ENCODE measurements at places on chromosomes 1 and 21. TPM values are rescaled to one million over a fixed set of nuclear protein-coding genes. Genes with fewer than 3 reads are reported as not detected.

Gene CSRP1
- 548 TPM for total RNA-seq

GRCh38 chr1:171313319-171313834 lies 606 bp upstream of the FMO4 start:
- DNase-seq, result no peak
- H3K36me3 ChIP-seq, result no peaks in the 10 kb centered on the region
- H3K27ac ChIP-seq, result peak overlapping the region; percentile 76

- H3K36me3 ChIP-seq, result no peaks in the 10 kb centered on the region
- no peak overlapping the region for H3K27ac ChIP-seq
- H3K4me3 ChIP-seq, result no peak overlapping the region
- no peaks in the 10 kb centered on the region for H3K4me1 ChIP-seq
Measured at GRCh38 chr1:100972185-100972584, 53.4 kb downstream of the DPH5 start.

DNA sequence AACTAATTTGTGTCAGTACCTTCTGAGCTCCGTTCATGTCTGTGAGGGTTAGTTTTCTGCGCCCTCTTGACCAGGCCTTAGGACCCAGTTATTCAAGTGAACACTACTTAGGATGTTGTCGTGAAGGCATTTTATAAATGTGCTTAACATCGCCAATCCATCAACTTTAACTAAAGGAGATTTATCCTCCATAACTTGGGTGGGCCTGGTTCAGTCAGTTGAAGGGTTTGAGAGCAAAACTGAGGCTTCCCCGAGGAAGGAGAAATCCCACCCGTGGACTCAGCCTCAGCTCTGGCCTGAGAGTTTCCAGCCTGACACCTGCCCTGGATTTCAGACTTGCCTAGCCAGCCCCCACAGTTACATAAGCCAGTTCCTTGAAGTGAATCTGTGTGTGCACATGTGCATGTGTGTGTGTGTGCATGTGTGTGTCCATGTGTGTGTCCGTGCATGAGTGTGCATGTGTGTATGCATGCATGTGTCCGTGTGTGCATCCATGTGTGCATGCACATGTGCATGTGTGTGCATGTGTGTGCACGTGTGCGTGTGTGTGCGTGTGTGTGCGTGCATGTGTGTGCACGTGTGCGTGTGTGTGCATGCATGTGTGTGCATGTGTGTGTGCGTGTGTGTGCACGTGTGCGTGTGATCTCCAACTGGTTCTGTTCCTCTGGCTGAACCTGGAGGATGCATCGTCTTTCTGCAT lies 62.1 kb upstream of the PDE9A start:
- no peaks in the 10 kb centered on the region for H3K27me3 ChIP-seq
- peaks cover 12% of the 10 kb centered on the region for H3K4me1 ChIP-seq
- no peaks in the 10 kb centered on the region for H3K36me3 ChIP-seq
- no peak overlapping the region for H3K27ac ChIP-seq
- no peak overlapping the region for H3K4me3 ChIP-seq

- H3K27me3 ChIP-seq, result no peaks in the 10 kb centered on the region
- H3K36me3 ChIP-seq, result no peaks in the 10 kb centered on the region
- H3K27ac ChIP-seq, result no peak overlapping the region
- no peak overlapping the region for H3K4me3 ChIP-seq
- no peak for DNase-seq
Measured at GRCh38 chr1:205162301-205162700, 40.5 kb upstream of the RBBP5 start.

DNA sequence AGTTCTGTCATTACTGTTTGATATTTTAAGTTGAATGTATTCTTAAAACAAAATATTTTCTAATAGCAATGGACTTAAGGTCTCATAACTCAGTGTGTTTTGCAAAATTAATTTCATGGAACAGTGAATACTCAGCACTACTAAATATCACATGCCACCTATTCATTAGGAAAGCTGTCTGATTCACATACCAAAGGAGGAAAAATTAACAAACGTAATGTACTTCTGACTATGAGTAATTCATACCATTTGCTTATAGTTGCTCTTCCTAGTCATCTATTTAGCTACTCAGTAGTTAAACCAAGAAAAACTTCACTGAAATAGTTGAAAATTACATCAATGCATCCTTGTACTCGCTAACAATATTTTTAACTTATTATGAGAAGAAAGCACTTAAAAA lies 35.2 kb downstream of the TP53BP2 start:
- H3K4me1 ChIP-seq, result no peaks in the 10 kb centered on the region
- DNase-seq, result no peak
- no peaks in the 10 kb centered on the region for H3K27me3 ChIP-seq
- H3K4me3 ChIP-seq, result no peak overlapping the region

DNA sequence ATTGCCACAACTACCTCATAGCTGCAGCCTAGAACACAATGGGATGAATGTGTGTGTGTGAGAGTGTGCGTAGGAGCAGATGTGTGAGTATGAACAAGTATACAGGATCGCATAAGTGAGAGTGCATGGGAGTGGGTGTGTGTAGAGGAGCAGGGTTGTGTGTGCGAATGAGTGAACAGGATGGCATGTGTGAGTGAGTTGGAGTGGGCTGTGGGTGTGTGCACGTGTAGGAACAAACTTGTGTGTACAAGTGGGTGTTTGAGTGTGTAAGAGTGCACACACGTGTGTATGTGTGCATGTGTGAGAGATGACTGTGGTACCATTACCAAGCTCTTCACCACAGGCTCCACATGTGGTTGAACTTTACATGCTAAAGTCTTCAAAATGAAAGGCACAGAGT lies 175.4 kb upstream of the EDN2 start:
- H3K27me3 ChIP-seq, result no peaks in the 10 kb centered on the region
- no peak for DNase-seq
- no peak overlapping the region for H3K4me3 ChIP-seq
- H3K4me1 ChIP-seq, result peaks cover 33% of the 10 kb centered on the region
- no peaks in the 10 kb centered on the region for H3K36me3 ChIP-seq

Gene TTLL10
- total RNA-seq, result not detected

Gene SCNM1
- 30.0 TPM for total RNA-seq

Gene GUCA2B
- not detected for total RNA-seq

DNA sequence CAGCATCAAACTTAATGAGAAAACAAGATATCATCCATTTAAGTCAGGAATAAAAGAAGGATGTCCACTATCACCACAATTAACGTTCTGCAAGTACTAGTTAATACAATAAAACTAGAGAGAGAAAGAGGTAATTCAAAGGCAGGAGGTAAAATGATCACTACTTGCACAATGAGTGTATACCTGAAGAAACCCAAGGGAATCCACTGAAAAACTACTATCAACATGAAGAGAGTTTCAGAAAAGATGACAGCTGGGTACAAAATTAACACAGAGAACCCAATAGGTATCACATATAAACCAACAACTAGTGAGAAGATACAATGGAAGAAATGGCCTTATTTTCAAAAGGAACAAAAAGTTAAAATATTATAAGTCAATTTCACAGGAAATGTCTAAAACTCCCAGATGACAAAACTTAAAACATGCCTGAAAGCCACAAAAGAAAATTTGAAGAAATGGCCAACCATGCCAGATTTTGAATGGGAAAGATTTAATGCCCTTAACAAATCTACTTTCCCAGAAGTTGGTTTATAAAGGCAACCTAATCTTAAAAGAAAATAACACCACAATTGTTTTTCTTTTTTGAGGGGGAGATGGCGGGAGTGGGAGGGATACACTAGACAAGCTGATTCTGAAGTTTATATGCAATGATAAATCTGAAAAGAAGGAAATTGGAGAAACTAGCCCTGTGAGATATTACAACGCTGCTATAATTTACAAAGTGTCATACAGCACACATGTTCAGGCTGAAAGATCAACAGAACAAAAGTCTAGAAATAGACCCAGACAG lies 17.8 kb downstream of the VPS26C start:
- H3K27ac ChIP-seq, result no peak overlapping the region
- no peaks in the 10 kb centered on the region for H3K27me3 ChIP-seq
- H3K4me3 ChIP-seq, result no peak overlapping the region
- H3K4me1 ChIP-seq, result no peaks in the 10 kb centered on the region
- H3K36me3 ChIP-seq, result no peaks in the 10 kb centered on the region

GRCh38 chr1:25572708-25573590 lies 29.5 kb downstream of the LDLRAP1 start:
- H3K27ac ChIP-seq, result no peak overlapping the region
- H3K4me1 ChIP-seq, result peaks cover 27% of the 10 kb centered on the region
- no peaks in the 10 kb centered on the region for H3K27me3 ChIP-seq
- H3K36me3 ChIP-seq, result no peaks in the 10 kb centered on the region
- DNase-seq, result no peak
- no peak overlapping the region for H3K4me3 ChIP-seq

- H3K4me1 ChIP-seq, result no peaks in the 10 kb centered on the region
- no peaks in the 10 kb centered on the region for H3K36me3 ChIP-seq
- H3K27me3 ChIP-seq, result no peaks in the 10 kb centered on the region
- no peak for DNase-seq
Measured at GRCh38 chr1:209720826-209721225, 16.2 kb downstream of the HSD11B1 start.

GRCh38 chr1:103283841-103284669 lies 175.7 kb upstream of the COL11A1 start:
- H3K4me3 ChIP-seq, result no peak overlapping the region
- no peaks in the 10 kb centered on the region for H3K27me3 ChIP-seq
- no peak overlapping the region for H3K27ac ChIP-seq
- H3K36me3 ChIP-seq, result no peaks in the 10 kb centered on the region

- H3K4me3 ChIP-seq, result no peak overlapping the region
- no peaks in the 10 kb centered on the region for H3K36me3 ChIP-seq
- peaks cover 7% of the 10 kb centered on the region for H3K4me1 ChIP-seq
- no peak overlapping the region for H3K27ac ChIP-seq
- H3K27me3 ChIP-seq, result peaks cover 61% of the 10 kb centered on the region
Measured at GRCh38 chr1:10722803-10723202, 73.6 kb downstream of the CASZ1 start.

DNA sequence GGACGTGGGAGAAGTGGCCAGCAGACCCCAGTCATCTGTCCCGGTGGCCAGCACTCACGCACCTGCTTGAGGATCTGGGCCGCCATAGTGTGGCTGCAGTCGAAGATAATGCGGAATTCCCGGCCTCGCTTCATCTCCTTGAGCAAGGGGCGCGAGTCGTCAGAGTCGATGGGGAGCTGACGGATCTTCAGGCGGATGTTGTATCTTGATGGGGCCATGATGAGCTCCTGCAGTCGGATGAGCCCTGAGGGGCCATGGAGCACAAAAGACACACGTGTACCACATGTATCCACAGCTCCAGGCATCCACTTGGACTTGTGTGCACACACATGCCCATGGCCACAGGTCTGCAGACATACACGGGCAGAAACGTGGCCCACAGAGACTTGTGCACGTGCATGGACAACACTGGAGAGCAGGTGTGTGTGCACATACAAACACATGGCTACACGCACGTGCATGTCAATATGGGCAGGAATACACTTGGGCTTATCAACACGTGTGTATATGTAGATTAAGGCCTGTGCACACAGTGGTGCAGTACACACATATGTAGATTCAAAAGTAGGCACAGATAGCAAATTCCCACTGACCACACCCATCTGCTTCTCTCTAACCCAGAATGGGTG lies 162.1 kb downstream of the GRIK3 start:
- H3K27ac ChIP-seq, result peak overlapping the region; percentile 68
- no peaks in the 10 kb centered on the region for H3K36me3 ChIP-seq
- H3K27me3 ChIP-seq, result no peaks in the 10 kb centered on the region

Gene ERG
- 20.4 TPM for total RNA-seq

Gene CELA2A
- 0.42 TPM for total RNA-seq

Gene GNB1
- total RNA-seq, result 161 TPM

DNA sequence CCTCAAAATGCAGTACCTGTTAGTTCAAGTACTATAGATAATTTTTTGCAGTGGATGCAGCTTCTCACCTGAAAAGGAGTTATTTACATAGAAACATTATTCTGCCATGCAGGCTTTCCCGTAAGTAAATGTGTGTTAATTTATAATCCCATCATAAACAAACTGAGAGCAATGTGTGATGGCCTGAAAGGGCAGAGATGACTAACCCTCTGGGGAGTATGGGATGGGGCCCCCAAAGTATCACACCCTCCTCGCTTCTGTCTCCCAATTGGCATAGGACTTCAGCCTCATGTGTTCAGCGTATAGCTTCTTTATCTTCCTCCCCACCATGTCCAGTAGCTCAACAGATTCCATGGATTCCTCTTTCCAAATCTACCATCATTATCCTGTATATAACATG lies 7.6 kb downstream of the HMGCL start:
- H3K27ac ChIP-seq, result no peak overlapping the region
- H3K27me3 ChIP-seq, result no peaks in the 10 kb centered on the region
- no peak for DNase-seq
- peaks cover 76% of the 10 kb centered on the region for H3K36me3 ChIP-seq
- no peak overlapping the region for H3K4me3 ChIP-seq

DNA sequence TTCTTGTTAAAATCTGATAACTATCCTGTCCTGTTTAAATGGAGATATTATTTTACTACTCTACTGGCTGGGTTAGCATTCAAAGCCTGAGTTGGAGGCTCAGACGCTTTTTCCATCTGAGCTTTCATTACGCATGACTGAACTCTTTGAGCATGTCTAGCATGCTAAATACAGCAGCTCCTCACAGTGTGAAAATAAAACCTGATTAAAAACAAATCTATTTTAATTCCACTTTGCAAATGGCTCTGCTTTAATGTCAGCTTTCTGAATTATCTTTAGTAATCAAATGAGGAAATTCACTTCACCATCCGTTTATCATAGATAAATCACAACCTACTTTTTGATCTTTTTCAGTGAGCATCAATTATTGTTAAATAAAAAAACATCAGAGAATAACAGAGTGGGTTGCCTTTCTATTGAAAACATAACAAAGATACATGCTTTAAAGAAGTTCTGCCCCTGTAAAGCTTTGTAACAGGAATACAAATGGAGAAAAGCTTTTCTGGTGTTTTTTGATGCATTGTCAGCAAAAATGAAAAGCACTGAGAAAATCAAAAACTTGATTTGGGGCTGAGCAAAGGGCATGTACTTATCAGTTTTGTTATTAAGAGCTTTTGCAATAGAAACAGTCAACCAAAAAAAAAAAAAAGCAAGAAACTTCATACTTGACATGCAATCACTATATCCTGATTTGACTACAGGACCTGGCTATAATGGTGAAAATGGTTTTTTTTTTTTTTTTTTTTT lies 3.5 kb upstream of the SPEN start:
- no peak for DNase-seq
- H3K4me1 ChIP-seq, result peaks cover 9% of the 10 kb centered on the region
- H3K36me3 ChIP-seq, result no peaks in the 10 kb centered on the region
- H3K4me3 ChIP-seq, result no peak overlapping the region
- peak overlapping the region; percentile 39 for H3K27ac ChIP-seq

DNA sequence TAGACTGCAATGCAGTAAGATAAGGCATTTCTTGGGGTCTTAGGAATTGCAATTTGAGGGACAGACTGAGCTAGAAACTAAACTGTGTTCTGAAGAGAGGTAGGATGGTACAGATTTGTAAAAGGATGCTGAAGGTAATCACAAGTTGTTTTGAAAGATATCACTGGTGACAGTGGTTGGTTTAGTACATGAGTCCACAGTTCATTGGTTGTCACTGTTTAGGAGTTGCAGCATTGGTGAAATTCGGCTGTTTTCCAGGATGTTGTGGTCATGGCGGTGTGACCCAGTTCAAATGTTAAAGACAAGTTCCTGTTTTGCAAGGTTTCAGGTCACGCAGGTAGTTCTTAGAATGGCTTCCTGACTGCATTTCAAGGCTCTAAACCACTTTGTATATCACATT lies 292.8 kb upstream of the B3GALT2 start:
- H3K4me3 ChIP-seq, result no peak overlapping the region
- no peaks in the 10 kb centered on the region for H3K27me3 ChIP-seq
- H3K4me1 ChIP-seq, result no peaks in the 10 kb centered on the region
- no peak for DNase-seq

GRCh38 chr1:235834620-235835019 lies 32.1 kb downstream of the LYST start:
- no peaks in the 10 kb centered on the region for H3K27me3 ChIP-seq
- no peaks in the 10 kb centered on the region for H3K4me1 ChIP-seq
- DNase-seq, result no peak
- no peak overlapping the region for H3K4me3 ChIP-seq
- no peaks in the 10 kb centered on the region for H3K36me3 ChIP-seq
- no peak overlapping the region for H3K27ac ChIP-seq

All from tibial nerve (tissue), 4 donors.